GM06990 (cell line): ENCODE measurements at places on chromosomes 4 and X.

DNA sequence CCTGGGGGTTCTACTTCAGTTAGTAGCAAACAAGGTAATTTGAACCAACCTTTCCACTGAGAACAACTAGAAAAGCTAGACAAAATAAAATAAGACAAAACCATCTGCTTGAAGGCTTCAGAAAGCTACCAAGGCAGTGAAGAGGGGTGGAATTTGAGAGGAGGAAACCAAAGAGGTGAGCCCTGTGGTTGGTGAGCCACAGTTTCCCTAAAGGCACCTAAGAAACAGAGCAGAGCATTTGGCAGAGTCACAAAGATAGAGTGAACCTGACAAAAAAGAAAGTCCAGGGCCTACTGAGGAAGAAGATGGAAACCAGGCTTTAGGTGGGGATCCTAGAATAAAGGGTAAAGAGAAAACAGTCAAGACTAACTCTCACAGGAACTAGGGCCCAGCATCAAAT lies 44.3 kb downstream of the CHST7 start:
- no peak for DNase-seq

GRCh38 chr4:75639124-75639695 lies 8.9 kb upstream of the CDKL2 start:
- DNase-seq: no peak

- DNase-seq: no peak
Measured at GRCh38 chr4:13891544-13891939, 264.0 kb upstream of the BOD1L1 start.

DNA sequence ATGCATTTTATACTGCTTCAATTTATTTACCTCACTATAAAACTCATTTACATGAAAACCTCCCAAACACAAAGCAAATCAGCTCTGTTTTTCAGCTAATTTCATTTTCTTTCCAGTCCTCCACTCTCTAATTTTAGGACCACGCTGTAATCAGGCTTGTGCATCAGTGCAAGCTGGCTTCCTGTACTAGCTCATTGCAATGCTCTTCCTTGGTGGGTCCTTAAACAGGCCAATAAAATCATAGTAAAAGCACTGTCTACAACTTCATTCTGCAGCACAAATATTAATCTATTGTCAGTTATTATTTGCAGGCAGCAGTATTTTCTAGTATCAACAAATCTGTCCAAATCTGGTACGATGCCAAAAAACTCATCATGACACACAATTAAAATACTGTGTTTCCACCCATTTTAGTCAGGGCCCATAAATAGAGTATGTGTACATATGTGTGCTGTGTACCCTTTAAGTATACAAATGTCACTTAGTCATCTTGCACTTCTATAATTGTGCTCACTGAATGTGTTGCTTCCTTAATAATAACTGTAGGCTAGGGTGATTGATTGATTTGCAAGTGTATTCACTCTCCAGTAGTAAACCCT lies 178.2 kb upstream of the HCCS start:
- no peak for DNase-seq

DNA sequence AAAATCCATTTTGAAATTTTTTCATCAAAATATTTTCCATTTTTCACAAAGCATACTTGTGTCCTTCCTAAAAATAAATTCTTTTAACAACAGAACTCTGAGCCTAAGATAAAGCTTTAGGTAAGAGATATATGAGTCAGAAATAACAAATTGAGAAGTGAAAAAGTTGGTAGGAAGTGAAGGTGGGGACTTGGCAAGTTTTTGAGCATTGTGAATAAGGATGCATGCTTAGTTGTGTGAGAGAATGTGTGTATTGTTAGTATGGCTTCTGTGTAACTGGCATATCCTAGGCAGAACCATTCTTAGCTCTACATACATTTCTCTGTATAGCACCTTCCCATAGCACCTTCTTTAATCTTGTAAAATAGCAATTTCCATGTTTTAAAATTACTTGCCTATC lies 6.8 kb downstream of the ASB5 start:
- DNase-seq: peak; percentile 18

GRCh38 chrX:2708592-2709188 lies 17.6 kb downstream of the CD99 start:
- DNase-seq: no peak

DNA sequence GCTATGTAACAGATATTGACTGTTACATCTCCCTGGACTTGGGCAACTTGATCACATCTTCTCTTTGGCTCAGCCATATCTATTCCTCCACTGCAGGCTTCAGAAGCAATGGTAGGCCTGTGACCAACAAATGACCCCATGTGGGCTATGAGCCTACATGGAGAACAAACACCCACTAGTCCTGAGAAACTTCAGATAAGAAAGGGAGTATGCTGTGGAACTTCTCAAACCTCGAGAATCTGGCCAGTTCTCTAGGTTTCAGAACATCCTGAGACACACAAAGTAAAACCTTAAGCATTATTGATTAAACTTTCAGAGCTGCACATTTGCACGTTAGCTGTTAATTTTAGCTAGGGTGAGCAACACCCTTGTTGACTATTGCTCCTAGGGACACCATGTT lies 16.3 kb downstream of the RBMX2 start:
- DNase-seq: no peak

GRCh38 chrX:13652287-13652793 lies 601 bp upstream of the TCEANC start:
- no peak for DNase-seq

- DNase-seq: peak; percentile 31
Measured at GRCh38 chr4:112813790-112814189, 176.8 kb downstream of the LARP7 start.
